Daoy (cell line): ENCODE measurements at places on chromosomes 5 and 9.

DNA sequence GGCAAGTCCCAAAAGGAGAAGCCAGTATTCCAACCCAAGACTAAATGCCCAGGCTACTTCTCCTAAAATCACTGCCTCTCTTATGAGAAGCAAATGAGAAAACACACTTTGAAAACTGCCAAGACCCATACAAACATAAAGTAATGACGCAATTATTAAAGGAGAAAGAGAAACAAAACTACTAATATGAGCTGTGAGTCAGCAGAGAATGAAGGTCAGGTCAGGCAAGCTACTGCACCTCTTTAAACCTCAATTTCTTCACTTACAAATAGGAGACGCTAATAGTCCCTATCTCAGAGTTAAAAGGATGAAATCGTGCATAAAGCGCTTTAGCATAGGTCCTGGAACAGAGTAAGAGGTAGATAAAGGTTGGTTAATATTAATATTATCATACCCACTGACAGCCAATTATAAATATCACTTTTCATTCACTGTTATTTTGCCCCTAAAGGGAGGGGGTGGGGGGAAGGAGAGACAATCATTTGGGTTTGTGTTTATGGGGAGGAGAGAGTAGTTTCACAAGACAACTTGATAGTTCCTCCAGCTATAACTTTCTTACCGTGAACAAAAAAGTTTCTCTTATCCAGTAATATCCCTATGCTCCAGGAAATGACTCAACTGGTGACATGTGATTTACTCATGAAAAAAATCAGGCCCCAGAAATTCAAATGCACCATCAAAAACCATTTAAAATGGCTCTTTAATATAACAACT lies 3.6 kb downstream of the PSMB7 start:
- peak; percentile 45 for DNase-seq

DNA sequence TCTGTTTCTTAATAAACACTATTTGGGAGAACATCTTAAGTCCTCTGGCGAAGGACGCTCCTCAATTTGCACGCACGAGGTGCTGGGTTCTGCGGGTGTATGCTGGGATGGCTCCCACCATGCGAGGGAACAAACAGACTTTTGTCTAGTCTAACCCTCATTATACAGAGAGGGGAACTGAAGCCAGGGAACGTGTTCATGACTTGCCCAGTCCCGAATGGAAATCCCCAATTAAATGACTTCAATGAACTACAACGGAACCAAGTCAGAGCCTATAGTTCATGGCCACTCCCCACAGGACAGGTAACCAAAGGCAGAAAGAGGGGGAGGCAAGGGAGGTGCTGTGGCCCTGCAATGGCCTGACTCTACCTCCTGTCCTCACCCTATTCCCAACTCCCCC lies 9.3 kb downstream of the TLE1 start:
- no peak for DNase-seq

DNA sequence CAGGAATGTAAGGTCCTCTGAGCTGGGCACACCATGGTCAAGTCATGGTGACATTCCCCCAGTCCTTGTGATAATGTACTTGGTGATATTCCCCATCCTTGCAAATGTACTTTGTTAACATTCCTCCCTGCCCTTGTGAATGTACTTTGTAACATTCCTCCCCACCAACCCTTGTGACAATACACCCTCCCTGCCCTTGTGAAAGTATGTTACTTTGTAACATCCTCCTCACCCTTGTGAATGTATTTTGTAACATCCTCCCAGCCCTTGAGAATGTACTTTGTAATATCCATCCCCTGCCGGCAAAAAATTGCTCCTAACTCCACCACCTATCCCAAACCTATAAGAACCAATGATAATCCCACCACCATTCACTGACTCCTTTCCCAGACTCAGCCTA lies 53.3 kb downstream of the RAPGEF6 start:
- DNase-seq = no peak

GRCh38 chr5:55172937-55173686 lies at the start of gene CDC20B:
Gene CDC20B (minus strand): TSS chr5:55173177. CDS start chr5:55173000, 177 bp downstream.
- DNase-seq = peak; percentile 88

DNA sequence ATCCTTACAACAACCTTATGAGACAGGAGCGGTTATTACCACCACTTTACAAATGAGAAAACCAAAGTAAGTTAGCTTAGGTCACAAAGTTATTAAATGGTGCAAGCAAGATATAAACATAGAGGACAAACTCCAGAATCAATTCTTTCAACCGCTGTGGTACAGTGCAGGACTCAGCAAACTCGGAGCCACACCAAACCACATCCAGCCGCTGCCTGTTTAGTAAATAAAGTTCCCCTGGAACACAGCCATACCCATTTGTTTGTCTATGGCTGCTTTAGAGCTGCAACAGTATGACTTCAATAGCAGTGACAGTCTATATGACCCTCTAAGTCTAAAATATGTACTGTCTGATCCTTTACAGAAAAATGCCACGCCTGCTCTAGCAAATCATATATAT lies 1567.2 kb upstream of the WWC1 start:
- DNase-seq = no peak

- no peak for DNase-seq
These were observed 521.6 kb upstream of the ST8SIA4 start for GRCh38 chr5:101424530-101425175.

GRCh38 chr9:34517185-34517584 lies 5.6 kb downstream of the ENHO start:
- no peak for DNase-seq

DNA sequence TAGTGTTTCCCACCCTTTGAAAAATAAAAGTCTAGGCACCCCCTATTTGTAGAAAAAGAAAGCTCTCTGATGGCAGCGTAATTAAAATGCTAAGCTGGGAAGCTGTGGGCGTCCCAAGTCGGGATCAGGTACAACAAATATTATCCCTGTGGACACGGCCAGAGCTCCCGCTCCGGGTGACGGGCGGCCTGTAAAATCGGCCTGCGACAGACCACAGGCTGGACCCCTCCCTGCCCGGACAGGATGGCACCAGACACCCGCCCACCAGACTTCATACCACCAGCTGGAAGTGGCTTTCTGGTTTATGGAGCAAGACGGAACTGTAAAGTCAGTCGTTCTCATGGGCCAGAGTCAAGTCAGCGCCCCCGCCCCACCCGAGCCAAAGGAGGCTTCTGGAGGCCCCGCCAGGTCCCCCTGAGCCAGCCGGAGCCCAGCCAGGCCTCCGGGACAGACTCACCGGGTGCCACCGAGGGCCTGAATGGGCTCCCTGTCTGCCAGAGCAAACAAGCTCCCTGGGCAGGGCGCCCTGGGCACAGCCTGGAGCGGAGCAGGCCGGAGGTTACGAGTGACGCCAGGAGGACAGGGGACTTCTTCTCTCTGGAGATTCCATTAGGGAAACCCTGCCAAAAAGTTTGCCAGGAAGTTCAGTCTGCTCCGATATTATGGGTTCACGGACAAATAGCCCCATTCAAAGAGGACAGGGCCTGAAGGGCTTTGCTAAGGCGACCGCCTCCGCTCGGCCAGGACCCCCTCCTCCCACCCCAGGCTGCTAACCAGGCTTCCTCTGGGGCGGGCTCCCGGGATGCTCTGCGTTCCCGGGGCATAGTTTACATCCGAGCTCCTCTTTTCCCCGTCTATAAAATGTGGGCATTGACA lies 173.7 kb downstream of the ERCC6L2 start:
- no peak for DNase-seq

- no peak for DNase-seq
These were observed 265.9 kb upstream of the NR4A3 start for GRCh38 chr9:99555792-99556191.

DNA sequence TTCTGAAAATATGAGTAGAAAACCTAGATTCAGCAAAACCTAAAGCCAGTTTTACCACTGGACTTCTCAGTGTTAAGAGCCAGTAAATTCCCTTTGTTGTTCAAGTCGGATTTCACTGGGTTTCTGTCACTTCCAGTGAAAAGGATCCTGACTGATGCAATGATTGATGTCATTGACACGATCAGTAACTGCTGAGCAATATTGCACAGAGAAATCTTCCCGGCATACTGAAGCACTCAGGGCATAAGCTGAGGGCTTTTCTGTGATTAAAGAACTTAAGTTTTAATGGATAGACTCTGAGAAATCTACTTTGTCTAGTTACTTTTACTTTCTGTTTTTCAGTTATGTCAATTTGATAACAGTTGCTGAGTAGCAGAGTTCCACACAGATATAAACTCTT lies 61.9 kb downstream of the DENND1A start:
- no peak for DNase-seq

- DNase-seq = no peak
These were observed at the start of gene TAF1L for GRCh38 chr9:32635362-32635761. Gene TAF1L (minus strand): TSS chr9:32635669. CDS start chr9:32635579, 90 bp downstream.

DNA sequence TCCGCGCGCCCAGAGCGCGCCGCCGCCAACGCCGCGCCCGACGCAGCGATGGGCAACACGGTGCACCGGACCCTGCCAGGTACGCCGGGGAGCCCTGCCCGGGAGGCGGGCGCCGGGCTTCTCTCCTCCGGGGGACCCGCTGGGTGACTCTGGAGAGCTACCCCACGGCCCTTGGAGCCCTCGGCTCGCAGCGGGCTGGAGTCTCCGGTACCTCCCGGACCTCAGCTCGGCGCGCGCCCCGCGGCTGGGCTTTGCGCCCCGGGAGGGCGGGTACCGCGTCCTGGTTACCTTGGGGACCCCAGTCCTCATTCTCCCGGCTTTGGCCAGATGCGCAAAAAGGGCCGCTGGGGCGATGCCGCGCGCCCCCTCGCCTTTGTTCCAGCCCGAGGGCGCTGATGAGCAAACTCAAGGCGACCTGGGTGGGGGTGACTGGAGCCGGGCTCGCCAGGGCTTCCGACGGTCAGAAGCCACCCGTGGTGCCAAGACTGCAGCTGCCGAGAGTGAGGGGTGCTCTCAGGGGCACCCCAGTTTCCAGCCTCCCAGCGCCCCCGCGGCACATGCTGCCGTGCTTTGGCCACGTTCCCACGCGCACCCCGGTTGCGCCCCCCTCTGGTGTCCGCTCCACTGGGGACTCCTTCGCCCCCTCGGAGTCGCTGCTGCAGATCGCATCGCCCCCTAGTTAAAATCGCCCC lies 442 bp downstream of the NEURL1B start:
- DNase-seq = peak; percentile 35

DNA sequence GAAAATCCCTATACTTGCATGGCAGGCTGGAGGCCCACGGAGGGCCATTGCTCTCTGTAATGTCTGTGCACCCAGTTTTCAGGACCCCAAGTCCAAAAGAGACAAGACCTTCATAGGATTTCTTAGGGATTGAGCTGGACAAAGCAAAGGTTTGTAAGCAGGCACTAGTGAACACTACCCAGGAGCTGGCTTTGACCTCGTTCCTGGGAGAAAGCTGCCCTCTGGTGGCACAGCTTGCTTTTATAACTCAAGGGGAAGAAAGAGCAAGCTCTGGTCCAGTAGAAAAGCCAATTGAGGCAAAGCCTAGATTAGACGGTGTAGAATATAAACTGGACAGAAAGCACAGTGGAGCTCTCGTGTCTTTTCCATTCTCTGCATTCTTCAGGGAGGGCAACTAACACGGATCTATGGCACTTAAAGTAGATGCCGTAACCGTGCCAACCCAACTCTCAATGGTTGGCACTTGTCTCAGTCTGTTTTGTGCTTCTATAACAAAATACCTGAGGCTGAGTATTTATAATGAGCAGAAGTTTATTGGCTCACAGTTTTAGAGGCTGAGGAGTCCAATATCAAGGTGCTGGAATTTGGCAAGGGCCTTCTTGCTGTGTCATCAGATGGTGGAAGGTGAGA lies 7.9 kb downstream of the GABRP start:
- peak; percentile 67 for DNase-seq

GRCh38 chr9:95360866-95361265 lies 43.4 kb upstream of the FANCC start:
- no peak for DNase-seq

DNA sequence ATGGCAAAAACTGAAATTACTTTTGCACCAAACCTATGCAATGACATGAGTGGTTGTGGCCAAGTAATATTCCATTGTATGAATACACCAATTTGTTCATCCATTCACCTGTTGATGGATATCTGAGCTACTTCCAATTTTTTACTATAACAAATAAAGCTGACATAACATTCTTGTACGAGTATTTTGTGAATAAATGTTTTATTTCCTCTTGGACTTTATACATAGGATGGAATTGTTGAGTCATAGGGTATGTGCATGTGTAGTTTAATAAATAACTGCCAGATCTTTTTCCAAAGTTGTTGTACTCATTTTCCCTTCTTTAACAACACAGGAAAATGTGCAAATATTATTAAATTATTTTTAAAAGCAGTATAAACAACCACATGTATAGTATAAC lies 146.1 kb upstream of the ZNF462 start:
- no peak for DNase-seq

- peak; percentile 63 for DNase-seq
These were observed 199.3 kb upstream of the ACTBL2 start for GRCh38 chr5:57681942-57682341.

GRCh38 chr5:125634216-125634835 lies 788.9 kb upstream of the GRAMD2B start:
- DNase-seq = no peak

- no peak for DNase-seq
These were observed 50.3 kb downstream of the COL5A1 start for GRCh38 chr9:134691695-134692572.

DNA sequence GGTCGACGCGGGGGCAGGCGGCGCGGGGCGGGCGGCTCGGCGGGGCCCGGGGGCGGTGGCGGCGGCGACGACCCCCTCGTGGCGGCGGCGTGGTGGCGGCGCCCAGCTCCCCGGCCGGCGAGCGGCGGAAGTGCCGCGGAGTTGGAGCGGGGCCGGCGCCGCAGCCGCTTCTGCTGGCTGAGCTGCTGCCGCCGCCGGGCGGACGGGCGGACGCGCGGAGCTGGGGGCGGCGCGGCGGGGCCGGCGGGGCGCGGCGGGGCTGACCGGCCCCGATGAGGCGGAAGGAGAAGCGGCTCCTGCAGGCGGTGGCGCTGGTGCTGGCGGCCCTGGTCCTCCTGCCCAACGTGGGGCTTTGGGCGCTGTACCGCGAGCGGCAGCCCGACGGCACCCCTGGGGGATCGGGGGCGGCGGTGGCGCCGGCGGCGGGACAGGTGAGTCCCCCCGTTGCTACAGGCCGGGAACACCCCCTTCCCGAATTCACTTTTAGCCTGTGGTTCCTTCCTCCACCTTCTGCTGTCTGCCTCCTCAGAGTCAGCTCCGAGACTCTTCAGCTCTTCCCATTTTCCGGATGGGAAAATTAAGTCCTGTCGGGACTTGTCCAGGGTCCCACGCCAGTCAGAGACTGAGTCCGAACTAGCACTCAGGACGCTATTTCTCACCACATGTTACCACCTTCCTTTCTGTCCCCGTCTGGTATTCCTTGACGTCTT lies at the start of gene GALNT10:
Gene GALNT10 (plus strand): TSS at position 139 of the 710 bp plus-strand sequence. CDS start 134 bp downstream, at position 273.
- DNase-seq = peak; percentile 84

GRCh38 chr9:81581986-81582385 lies 107.4 kb downstream of the TLE1 start:
- DNase-seq = no peak

DNA sequence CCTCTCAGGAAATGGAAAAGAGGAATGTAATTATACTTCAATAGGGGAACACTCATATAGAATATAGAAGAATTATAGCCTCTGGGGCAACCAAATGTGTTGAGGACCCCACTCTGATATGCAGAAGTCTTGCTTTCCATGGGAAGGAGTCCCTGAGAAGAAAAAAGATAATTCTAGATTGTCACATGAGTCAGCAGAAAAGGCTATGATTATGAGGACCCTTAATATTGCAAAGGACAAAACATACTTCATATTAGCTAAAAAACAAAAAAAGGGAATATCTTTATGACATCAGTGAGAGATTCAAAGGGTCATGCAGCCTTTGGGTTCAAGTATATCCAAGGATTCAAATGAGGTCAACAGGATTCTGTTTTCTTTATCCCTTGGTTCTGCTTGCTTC lies 119.5 kb downstream of the PIK3R1 start:
- DNase-seq = no peak

GRCh38 chr9:124513376-124513994 lies 6.3 kb upstream of the NR5A1 start:
- DNase-seq = peak; percentile 34

GRCh38 chr9:69824499-69825252 lies 4.1 kb downstream of the CFAP95 start:
- no peak for DNase-seq
